ENCODE measurements at places on chromosomes 3 and 15.

GRCh38 chr3:48244461-48244860 is 3.6 kb downstream of the ZNF589 start:
- no peak for DNase-seq

DNA sequence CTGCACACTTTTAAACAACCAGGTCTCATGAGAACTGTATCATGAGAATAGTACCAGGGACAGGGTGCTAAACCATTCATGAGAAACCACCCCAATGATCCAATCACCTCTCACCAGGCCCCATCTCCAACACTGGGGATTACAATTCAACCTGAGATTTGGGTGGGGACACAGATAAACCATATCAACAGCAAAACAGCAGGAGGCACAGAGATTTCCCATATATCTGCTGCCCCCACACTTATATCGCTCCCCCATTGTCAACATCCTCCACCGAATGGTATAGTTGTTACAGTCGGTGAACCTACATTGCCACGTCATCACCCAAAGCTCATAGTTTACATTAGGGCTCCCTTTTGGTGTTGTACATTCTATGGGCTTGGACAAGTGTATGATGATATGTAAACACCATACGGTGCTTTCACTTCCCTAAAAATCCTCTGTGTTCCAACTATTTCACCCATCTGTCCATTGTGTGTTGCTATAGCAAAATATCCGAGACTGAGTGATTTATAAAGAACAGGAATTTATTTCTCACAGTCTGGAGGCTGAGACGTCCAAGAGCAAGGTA is 224.8 kb downstream of the FAM43A start:
- DNase-seq, result no peak

GRCh38 chr3:70766301-70766700 is 453.9 kb upstream of the MDFIC2 start:
- DNase-seq, result no peak

- DNase-seq, result no peak
These were observed 42.3 kb downstream of the MAP3K13 start for GRCh38 chr3:185405243-185405642.

DNA sequence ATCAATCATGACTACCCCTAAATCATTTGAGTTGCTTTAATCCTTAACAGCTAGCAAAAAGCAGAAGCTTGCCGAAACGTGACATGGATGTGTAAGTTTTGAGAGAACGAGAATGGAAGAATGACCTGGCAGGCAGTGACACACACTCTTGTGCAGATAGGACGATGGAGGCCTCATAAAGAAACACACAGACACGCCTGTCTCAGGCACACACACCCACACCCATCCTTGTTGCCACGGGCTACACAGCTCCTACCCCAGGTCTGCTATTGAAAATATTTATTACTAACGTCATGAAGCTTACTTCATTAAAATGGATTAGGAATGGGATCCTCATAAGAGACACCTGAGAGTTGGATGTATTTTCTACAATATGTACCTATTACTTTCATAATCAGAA is 8.5 kb downstream of the MYO5C start:
- no peak for DNase-seq

DNA sequence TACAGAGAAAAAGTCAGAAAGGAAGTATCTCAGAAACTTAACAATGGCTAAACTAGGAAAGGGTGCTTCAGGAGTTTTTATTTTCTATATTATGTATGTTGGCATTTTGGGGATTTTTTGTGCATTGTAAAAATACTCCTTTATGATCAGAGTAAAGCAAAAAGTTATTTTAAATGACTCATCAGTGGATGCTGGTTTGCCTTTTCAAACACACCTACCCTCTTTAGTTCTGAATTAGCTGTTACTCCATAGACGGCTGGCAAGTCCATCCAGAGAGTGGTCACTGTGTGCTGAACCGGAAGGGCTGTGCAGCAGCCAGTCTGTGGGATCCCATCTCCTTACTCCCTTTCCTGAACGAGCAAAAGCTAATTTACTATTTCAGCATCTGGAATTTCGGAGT is 942 bp downstream of the CCR9 start:
- no peak for DNase-seq

DNA sequence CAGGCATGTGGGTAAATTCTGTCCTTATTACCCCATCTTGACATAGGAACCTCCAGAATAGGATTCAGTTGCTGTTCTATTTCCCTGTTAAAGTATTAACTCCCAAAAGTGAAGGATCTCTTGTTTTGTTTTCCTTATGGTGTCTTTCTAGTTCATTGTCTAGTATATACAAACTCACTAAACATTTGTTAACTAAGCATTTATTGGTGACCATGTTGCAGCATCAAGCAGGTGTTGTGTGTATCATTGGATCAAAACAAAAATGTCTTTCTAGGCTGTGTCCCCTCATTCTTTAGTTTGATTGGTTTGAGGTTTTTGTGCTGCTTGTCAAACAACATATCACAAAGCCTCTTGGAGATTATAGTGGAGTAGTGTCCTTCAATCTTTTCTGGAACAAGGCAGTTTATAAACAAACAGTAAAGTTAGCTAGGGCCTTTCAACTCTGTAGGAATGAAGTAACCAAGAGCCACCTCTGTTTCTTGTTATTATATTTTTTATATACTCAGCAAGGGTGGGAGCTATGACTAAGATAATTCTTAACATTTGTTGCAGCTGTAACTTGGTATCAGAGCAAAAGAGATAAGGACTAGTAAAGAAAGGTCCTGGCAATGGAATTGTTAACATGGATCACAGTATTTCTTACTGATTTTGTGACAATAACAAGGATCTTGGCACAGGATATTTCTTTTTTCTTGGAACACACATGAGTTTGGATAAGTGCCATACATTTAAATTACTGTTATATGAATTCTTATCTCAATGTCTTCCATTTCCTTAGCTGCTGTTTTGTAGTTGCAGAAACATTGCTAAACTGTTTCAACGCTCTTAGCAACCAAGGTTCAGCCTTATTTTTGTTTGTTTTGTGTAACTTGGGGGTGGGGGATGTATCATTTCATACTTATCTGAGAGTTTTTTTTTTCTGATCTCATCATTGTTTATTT is 49.3 kb downstream of the TMOD3 start:
- DNase-seq, result no peak

- DNase-seq, result no peak
These were observed 1.2 kb downstream of the C3orf85 start for GRCh38 chr3:109137761-109138160.

DNA sequence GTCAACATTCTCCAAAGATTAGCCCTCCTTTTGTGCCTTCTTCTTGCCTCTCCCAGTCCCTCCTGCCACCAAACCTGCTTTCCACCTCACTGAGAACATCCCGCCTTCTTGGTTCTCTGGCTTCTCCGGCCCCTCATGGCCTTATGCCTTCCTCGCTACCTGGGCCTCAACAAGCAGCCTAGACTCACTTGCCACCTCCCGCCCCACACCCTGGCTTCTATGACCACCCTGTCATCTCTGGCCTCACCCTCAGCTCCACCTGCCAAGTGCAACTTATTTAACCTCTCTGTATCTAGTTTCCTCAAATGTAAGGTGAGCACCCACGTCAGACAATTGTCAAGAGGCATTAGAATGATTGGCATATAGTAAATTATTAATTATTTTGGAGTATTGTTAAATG is 68.8 kb upstream of the MEX3B start:
- no peak for DNase-seq

DNA sequence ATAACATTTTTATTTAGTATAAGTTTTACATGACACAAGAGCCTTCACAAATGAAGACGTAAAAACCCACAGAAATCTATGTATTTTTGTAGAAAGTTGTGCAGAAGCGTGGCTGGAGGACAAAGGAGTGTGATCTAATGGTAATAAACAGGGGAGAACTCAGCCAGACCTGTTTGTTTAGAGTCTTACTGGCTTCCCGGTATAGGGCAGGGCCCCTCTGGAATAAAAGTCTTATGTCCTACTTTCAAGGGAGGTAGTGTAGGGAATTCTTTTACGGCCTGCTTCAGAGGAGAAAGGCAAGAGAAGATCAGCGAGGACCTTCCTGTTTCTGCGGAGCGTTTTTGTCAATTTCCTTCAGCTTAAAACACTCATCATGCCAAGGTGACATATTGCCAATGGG is 103.6 kb downstream of the TGFBR2 start:
- no peak for DNase-seq

DNA sequence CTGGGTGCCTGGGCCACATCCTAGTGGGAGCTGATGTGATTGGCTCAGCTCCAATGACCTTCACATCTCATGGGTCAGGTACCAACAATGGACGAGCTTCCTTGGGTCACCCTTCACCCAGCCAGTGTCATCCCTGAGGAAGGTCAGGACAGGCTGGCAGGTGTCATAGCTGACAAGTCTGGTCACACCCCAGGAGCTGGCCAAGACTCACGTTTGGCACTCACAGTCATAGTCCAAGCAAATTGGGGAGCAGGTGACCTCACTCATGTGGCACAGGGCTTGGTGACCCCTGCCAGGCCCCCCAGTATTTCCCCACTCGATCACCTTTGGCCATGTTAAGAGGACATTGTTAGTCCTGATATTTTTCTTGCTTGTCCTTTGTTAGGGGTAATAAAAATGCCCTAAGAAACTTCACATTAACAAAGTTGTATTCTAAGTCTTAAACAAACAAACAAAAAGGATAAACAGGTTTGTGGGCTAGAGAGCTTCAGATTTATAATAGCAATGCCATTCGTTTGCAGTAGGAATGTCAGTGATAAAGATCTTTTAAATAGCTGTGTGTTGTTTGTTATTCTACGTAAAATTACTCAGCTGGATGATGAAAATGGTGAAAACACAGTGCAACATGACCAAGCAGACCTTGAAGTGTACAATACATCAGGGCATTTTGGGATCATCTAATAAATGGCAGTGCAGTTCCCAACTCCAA is 79.5 kb upstream of the POMGNT2 start:
- DNase-seq, result no peak

DNA sequence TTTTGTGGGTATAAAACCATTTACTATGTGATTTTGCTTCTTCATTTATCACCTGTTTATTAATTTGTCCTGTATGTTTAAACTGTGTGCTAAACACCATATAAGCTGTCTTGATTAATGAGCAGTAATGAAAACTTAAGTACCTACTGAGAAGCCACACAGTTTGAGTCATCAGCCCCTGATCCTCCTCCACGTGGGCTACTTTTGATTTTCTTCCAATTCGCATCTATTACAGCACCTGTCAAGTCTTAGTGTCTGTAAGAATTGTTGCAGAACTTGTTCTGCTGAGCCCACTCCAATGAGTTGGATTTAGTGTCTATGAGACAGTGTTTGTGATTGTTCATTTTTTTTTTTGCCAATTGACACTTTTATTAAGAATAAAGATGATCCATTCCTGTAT is 16.8 kb downstream of the EPHA6 start:
- no peak for DNase-seq

DNA sequence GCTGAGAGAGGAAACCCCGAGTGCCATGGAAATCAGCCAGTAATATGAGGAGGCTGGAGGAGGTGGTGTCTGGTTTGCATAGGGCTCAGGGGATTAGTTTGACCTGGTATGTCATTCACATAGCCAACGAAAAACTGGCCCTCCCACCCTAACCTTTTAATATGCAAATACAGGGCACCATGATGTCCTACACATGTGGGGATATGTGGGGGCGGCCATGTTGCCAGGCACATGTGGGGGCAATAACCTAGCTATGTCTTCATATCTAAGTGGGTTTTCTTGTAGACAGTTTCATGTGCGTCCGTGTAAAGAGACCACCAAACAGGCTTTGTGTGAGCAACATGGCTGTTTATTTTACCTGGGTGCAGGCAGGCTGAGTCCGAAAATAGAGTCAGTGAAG is 110.1 kb downstream of the MOBP start:
- DNase-seq, result no peak

- no peak for DNase-seq
These were observed 272.6 kb upstream of the IGF1R start for GRCh38 chr15:98375513-98376340.

GRCh38 chr3:54167999-54168398 is 45.6 kb downstream of the CACNA2D3 start:
- DNase-seq, result no peak

DNA sequence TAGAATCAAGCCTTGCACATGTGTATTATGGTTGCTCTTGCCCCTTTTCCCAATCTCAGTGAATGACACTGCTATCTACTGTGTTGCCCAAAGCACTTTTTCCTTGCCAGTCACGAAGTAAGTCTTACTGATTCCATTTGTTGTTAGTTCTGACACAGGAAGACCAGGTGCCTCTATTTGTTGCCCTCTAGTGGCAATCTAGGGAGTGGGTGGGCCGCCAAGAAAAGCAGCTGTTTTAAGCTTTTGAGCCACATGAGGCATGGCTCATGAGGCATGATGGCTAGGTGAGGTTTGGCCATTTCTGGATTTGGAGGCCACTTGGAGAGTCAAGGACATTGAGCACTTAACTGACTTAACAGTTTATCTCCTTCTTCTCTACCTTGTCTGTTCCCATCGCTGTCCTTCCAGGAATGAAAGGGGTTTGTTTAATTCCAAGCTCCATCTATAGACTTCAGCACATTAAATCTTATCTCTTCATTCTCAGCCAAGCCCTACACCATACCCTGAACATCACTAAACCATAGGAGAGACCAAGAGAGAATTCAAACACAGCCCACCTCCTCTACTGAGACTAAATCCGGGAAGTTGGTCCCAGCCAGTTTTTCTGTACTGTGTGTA is 103.1 kb downstream of the HCN4 start:
- peak; percentile 23 for DNase-seq

DNA sequence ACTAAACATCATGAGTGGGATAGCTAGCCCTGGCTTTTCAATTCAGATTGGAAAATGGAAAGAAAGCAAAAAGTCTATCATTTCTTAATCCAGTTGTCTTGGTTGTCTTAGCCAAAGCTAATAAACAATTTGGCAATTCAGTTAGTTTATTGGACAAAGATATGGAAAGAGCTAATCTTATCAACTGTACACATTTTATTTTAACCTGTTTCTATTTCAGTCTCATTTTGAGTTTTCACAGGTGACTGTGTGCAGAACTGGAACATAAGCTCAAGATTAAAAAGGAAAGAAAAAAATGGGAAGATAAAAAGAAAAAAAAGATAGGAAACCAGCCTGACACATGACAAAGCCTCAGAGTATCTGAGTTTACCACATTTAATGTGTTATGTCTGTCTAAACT is 642.6 kb downstream of the SQOR start:
- DNase-seq, result no peak

- peak; percentile 66 for DNase-seq
These were observed at the start of gene ZNF445 for GRCh38 chr3:44477312-44478030. Gene ZNF445 (minus strand): TSS chr3:44477670. CDS start chr3:44455549, 22,121 bp downstream.

DNA sequence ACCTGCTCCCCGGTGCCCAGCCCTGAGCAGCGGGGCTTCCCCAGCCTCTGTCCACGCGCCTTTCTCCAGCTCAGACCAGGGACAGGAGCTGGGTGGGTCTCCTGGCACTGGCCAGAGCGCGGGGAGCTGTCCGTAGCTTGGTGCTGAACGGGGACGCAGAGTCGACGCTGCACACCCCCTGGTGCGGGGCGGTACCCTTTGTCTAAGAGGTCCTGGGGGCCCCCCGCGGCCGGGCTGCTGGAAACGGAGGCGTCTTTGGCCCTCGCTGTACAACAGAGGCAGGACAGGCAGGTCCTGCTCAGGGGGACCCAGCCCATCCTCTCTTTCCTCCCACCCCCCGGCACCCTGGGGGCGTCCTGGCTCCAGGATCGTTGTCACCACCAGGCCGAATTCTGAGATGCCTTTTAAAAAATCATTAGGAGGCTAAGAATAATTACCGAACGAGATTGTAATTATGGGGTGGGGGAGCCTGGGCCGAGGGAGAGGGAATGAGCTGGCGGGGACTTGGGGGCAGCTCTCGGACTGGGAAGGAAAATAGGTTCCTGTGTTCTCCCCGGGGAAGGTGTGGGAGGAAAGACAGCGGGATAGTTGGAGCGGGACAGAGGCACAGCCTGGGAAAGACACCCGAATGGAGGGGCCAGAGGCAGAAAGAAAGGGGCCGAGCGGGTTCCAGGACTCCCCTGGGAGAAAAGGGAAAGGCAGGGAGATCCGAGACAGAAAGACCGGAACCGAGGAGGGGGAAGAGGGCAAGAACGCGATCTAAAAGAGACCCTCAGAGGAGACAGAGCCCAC is 4.1 kb upstream of the SKOR1 start:
- DNase-seq, result peak; percentile 14
